HFF-Myc (cell line): ENCODE measurements at places on chromosomes 16 and 17.

GRCh38 chr17:37502009-37502936, 12.6 kb downstream of the DUSP14 start:
- DNase-seq, result no peak

- DNase-seq, result no peak
These were observed 6.6 kb downstream of the TSR3 start for GRCh38 chr16:1345087-1345486.

- DNase-seq, result no peak
These were observed 136.9 kb downstream of the RBFOX3 start for GRCh38 chr17:79473876-79474440.

DNA sequence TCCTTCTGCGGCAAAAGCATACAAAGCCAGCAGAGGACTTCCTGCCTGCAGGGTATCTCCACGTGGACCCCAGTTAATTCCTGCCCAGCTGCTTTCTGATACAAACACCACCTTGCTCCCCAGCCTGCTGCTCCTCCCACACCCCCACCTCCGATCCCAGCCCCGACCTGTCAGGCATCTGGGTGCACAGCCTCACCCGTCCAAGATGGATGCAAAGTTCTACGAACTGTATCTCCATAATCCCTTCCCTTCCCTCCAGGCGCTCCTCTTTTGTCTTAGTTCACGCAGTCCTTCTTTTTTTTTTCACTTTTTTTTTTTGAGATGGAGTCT, 15.6 kb upstream of the FOXJ1 start:
- no peak for DNase-seq

GRCh38 chr17:77107506-77108433, 33.0 kb upstream of the SEC14L1 start:
- DNase-seq, result peak; percentile 77
